ENCODE measurements at places on chromosomes 3 and 15.
A peak's percentile ranks its signal among the peaks of the same experiment; 100 is the strongest.

DNA sequence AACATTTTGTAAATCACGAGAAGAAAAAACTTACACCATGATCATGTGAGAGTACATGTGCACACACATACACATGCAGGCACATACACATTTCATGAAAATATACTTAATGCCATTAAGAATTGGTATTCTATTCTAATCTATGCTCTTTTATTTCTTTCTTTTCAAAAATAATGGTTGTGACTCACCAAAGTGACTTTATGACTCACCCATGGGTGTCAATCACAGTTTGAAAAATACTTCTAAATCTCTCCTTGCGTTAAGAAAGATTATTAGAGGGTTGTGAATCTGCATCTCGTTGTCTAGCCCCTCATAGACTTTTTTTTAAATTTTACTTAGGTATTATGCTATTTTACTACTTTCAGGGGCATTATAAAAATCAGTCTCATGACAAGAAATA lies 254.2 kb downstream of the TUSC7 start:
- no peak for DNase-seq

DNA sequence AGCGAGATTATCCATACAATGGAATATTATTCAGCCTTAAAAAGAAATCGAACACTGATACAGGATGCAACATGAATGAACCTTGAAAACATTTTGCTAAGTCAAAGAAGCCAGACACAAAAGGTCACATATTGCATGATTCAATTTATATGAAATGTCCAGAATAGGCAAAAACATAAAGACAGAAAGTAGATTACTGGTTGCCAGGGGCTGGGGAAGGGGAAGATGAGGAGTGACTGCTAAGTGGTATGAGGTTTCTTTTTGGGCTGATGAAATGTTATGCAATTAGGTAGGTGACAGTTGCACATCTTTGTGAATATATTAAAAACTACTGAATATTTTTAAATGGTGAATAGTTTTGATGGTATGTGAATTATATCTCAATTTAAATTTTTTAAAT lies 38.3 kb downstream of the LRRFIP2 start:
- DNase-seq: no peak

DNA sequence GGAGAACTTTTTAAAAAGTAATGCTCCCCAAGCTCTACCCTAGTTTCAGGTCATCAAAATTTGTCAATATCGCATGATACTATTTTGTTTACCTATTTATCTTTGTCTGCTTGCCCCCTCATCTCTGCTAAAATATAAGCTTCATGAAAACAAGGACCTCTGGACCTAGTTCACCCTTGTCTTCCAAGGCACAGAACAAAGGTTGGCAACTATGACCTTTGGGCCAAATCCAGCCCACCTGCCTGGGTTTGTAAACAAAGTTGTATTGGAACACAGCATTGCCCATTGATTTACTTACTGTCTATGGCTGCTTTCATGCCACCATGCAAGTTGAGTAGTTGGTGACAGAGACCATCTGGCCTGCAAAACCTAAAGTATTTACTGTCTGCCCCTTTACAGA lies 462.2 kb upstream of the SUCLG2 start:
- DNase-seq: no peak

- DNase-seq: no peak
Measured at GRCh38 chr3:25166016-25166415, 262.0 kb upstream of the RARB start.

DNA sequence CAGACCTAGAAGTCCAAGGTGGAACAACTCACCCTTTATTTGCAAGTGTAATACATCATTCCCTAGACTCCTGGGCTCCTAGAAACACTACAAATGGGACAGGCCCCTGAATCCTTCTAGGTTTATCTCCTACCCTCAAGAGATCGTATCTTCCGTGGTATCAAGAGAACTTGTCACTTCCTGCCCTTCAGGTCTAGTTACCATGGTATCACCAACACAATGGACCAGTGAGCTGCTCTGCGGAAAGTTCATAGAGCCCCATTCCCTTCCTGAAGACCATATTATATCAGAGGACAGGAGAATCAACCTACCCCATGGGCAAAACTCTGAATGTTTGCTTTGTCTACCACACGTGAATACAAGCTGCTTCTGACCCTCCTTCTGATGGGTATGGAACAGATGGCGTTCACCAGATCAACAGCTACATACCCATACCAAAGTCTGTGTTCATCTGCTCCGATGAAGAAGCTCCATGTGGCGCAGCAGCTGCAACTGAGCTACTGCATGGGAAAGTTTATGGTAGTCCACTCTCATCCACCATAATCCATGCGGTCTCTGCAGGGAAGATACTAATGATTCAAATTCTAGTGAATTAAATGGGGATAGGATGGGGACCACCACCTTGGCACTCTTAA lies 84.6 kb upstream of the KLF13 start:
- DNase-seq: no peak

DNA sequence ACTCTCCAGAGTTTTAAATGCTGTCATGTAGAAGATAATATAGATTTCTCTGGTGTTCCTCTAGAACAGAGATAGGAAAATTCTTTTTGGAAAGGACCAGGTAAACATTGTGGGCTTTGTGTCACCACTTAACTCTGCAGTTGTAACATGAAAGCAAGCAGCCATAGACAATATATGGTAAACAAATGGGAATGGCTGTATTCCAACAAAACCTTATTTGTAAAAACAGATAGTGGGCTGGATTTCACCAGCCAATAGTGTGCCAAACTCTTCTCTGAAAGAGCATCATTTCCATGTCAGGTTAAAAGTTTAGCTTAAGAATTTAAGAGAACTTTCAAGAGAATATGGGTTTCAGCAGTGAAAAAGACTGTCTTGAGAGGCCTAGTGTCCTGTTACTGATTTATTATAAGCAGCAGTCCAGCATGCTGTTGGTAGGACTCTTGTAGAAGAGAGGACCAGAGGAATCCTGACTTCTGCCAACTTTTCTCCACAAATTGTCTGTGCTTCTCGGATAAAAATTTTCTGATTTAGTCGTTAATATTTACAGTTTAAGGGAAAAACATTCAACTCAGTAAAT lies 107.7 kb downstream of the TCF12 start:
- no peak for DNase-seq

DNA sequence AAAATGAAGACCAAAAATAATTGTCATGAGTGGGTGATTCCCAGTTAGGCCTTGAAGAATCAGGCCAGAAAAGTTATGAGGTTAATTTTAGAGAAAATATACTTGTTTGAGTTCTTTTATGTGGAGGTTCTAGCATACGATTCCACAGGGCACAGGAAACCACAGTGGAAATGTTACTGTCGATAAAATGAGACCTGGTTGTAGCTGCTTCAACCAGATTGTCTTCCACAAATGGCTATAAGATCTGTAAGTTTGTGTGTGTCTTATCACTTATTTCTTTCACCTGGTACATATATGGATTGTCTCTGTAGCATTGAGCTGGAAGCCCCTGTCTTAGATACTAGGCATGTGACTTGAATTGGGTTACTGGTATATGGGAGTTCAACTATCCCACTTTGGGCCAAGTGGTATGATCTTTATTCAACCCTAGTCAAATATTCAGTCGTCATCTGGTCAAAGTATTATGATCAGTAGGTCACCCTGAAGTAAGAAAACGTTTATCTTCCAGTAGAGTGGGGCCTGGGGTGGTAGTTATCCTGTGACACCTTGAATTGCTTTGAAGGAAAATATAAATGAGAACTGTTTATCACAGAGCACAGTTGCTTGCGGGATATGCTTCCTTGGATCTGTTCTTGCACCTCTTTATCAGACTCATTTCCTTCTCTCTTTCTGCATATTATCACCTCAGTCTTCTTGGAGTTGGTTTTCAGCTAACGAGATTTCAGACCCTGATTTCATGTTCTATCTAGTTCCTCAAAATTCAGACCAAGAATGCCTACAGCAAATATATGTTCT lies 21.5 kb upstream of the ZNF609 start:
- no peak for DNase-seq

- no peak for DNase-seq
Measured at GRCh38 chr3:13700362-13700761, 151.4 kb downstream of the FBLN2 start.

DNA sequence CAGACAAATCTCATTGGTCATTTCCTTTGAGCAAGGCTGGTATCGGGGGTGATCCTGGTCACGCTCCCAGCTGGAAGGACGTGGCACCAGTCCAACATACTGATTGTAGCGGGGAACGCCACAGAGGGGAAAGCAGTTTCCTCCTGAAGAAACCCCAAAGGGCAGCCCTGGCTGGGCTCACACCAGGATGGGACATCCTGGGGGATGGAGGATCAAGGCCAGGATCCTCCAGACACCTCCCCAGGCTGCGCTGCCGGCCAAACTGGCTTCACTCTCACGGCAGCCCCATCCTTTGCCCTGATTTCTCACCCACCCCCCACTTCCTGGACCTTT lies 36.6 kb downstream of the MUC20 start:
- DNase-seq: no peak

DNA sequence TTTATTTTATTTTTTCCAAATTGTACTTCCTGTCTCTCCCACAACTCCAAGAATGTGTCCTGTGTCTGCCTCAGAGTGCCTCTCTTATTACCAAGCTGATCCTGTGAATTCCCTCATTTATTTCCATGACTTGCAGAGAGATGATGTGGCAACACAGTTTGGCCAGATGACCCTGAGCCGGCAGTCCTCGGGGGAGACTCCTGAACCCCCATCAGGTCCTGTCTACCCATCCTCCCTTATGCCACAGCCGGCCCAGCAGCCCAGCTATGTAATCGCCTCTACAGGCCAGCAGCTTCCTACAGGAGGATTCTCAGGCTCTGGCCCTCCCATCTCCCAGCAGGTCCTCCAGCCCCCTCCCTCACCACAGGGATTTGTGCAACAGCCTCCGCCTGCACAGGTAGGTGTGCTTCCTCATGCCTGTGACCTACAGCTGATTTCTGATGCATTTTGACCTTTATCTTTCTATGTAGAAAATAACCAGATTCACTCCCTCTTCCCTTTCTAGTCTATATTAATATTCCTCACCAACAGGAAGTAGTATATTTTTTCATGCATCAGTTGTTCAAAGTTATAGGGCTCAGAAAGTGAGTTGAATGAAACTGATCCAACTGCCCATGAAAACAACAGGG lies 100.0 kb downstream of the ARPP21 start:
- no peak for DNase-seq

- no peak for DNase-seq
Measured at GRCh38 chr15:61035311-61035710, 193.8 kb downstream of the RORA start.

GRCh38 chr15:88982304-88982945 lies 69.2 kb upstream of the MFGE8 start:
- DNase-seq: no peak

DNA sequence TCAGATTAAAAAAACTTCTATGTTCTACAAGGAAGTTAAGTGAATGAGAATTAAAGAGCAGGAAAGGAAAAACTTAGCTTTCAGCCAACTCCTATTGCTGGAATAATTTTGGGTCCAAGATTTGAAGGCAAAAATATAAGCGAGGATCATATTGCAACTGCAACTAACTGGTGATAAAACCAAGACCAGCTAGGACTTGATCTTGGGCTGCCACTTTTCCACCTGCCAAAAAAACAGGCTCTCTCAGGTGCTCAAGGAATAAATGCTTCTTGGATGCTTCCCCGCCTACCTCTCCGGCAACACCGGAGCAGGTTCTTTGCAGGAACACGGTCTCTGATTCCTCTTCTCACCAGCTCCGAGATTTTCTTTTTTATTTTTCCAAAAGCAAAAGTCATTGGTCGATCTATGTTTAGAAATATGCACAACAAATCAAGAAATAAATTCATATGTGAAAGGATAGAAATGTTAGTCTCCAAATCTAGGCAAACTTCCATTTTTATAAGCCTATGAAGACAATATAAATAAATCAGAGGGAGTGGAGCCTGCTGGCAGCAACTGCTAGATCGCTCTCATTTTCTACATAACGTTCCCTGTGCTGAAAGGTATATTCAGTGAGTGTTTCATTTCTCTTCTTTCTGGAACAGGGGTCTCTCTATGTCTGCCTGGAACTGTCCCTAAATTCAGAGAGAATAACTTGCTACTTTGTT lies 241.9 kb downstream of the NTRK3 start:
- no peak for DNase-seq

GRCh38 chr15:62390791-62391640 lies 225.9 kb upstream of the C2CD4B start:
- DNase-seq: peak; percentile 52

GRCh38 chr15:81562986-81563385 lies 189.0 kb upstream of the TMC3 start:
- DNase-seq: no peak

GRCh38 chr3:178517665-178518334 lies 18.4 kb upstream of the KCNMB2 start:
- DNase-seq: no peak

DNA sequence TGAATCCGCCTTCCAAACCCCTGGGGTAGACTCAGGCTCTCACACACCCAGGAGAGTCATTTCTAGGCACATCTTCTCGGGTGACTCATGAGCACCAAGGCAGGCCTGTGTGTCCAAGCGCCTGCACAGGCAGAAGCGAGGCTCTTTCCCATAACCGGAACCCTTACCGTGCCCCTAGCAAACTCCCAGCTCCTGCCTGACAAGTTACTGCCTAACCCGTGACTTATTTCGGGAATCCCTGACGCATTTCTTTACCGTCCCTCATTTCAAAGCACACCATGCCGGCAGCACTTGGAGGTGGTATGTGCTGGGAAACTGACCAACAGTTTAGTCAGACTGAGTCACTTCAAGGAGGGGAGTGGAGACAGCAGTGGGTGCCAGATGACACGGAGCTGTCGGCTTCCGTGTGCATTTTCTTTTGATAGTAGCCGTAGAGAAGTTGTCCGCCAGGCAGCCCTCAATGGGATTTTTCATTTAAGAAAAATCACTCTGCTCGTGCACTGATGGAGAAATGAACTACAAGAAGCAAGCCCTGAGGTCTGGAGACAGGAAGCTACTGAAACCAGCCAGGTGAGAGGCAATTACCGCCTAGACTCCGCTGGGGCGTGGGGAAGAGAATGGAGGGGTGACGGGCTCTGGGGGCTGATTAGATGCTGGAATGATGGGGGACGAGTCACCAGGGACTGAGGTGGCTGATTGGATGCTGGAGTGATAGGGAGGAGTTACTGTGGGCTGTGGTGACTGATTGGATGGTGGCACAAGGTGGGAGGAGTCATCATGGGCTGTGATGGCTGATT lies 17.3 kb upstream of the HRH1 start:
- no peak for DNase-seq

- peak; percentile 92 for DNase-seq
Measured at GRCh38 chr3:10594915-10595314, 89.5 kb upstream of the ATP2B2 start.

DNA sequence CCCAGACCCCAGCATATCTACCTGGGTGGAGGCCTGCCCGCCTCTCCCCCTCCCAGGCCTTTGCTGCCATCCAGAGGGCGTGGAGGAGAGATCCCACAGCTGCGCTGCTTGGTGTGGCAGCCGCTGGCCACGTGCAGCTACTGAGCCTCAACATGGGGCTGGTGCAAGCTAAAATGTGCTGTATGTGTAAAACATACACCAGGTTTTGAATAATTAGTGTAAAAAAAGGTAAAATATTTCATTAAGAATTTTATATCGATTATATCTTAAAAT lies 95.8 kb downstream of the SEC22A start:
- DNase-seq: no peak

DNA sequence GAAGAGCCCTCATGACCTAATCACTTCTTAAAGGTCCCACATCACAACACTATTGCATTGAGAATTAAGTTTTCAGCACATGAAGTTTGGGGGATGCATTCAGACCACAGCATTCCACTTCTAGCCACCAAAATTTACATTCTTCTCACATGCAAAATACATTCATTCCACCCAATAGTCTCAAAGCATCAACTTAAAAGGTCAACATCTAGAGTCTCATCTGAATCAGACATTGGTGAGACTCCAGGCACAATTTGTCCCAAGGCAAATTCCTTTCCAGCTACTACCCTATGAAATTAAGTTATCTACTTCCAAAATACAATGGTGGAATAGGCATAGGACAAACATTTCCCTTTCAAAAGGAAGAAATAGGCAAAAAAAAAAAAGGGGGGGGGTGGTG lies 64.9 kb downstream of the PLSCR2 start:
- no peak for DNase-seq
